ENCODE measurements at places on chromosomes 16 and 17.

GRCh38 chr17:33990943-33991706, 264.0 kb upstream of the CCL2 start:
- DNase-seq, result peak; percentile 5

GRCh38 chr17:35804658-35805192, 4.6 kb upstream of the TAF15 start:
- DNase-seq, result peak; percentile 94

DNA sequence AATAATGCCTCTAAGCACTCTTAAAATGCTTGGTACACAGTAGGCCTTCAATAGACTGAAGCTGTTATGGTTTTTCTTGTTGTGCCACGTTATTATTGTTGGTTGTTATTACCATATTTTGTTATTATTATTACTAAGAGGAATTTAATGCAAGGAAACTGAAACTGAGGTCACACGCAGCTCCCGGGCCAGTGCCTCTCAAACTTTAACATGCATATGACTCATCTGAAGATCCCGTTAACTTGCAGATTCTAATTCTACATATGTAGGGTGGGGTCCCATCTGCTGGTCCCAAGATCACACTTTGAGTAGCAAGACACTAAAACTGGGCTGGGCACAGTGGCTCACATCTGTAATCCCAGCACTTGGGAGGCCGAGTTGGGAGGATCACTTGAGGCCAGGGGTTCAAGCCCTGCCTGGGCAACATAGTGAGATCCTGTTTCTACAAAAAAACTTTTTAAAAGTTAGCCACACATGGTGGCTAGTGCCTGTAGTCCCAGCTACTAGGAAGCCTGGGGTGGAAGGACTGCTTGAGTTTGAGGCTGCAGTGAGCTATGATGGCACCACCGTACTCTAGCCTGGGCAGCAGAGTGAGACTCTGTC, 888 bp downstream of the ACSM5 start:
- no peak for DNase-seq

DNA sequence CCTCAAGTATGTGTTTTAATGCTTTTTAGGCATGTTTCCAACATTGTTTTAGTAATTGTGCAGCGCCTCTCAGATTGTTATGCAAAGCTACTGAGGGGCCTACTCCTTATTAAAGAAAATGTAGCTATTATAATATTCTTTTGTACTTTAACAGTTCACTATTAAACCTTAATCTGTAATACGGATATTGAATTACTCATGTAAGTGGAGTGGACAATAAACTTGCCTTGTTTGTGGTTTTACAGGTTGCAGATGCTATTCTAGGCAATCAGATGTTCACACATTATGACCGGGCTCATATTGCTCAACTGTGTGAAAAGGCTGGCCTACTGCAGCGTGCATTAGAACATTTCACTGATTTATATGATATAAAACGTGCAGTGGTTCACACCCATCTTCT, 41.0 kb downstream of the PTRH2 start:
- DNase-seq, result peak; percentile 30

DNA sequence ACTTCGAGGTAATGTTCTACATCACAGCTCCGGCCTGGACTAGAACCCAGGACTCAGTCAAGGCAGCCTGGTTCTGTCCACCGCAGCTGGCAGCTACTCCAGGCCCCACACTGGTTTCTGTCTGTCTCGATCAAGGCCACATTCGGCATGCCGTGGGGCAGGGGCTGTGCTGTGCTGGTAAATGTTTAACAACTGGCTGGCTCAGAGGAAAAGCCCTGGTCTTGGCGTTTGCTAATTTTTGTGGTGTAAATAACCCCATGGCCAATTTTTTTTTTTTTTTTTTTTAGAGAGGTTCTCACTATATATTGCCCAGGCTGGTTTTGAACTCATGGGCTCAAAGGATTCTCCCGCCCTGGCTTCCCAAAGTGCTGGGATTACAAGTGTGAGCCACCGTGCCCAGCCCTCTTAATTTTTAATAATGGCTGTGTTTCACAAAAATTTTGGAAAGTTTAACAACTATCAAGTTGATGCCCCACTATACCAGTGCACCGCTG, 328 bp upstream of the DRC7 start:
- DNase-seq, result no peak

DNA sequence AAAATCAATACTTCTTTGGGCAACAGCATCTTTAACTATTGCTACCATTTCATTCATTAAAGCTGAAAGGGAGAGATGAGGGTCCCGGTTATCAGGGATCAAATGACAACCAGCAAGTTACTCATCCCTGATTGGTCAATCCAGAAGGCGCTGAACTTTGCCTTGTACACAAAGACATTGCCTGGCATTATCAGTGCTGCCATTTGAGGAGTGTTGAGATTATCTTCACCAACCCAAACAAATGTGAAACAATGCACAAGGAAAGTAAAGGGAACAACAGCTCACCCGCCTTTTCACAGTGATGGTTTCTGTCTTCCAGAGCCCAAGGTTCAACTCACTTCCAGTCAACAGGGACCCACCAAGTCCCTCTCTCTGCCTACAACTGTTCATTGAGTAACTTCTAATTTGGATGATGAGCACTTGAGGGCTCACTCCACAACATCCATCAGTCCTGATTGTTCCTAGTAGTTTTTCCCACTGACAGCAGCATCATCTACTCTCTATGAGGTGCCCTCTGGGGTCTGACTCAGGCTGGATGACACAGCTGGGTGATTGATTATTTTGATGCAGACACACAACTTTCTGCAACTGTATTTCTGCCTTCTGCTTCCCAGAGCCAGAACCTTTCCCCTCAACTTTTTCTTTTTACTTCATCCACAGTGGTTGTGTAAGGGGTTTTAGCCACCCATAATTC, 32.0 kb downstream of the LYRM9 start:
- no peak for DNase-seq

- no peak for DNase-seq
Observed at GRCh38 chr17:79618383-79619067, 7.7 kb upstream of the RBFOX3 start.

GRCh38 chr17:72756256-72756655, 336.2 kb downstream of the SLC39A11 start:
- no peak for DNase-seq

- DNase-seq, result peak; percentile 94
Observed at GRCh38 chr17:37493249-37494027, 3.7 kb downstream of the DUSP14 start.

DNA sequence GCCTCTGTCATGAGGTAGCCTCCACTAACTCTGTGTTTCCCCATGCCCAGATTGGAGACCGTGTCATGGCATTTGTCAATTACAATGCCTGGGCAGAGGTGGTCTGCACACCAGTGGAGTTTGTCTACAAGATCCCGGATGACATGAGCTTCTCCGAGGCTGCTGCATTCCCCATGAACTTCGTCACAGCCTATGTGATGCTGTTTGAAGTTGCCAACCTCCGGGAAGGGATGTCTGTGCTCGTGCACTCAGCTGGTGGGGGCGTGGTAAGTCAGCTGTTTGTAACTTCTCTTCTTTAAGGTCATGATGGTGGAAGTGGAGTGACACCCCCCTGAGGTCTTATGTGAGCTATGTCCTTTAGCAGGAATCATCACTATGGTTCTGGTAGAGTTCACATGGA, 36.8 kb downstream of the VAT1L start:
- peak; percentile 20 for DNase-seq

DNA sequence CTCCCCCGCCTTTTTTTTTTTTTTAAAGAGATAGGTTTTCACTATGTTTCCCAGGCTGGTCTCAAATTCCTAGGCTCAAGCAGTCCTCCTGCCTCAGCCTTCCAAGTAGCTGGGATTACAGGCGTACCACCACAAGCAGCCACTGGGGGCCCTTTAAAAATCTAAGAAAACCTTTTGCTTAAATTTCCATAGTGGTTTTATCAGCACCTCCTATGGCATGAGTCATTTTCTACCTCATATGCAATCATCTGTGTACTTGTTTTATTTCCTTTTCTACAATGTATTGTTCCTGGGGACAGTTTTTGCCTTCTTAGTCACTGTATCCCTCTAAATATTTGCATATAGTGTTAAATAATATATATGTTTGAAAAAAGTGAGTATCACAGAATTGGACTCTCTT, 29.2 kb downstream of the GNA13 start:
- DNase-seq, result peak; percentile 81

DNA sequence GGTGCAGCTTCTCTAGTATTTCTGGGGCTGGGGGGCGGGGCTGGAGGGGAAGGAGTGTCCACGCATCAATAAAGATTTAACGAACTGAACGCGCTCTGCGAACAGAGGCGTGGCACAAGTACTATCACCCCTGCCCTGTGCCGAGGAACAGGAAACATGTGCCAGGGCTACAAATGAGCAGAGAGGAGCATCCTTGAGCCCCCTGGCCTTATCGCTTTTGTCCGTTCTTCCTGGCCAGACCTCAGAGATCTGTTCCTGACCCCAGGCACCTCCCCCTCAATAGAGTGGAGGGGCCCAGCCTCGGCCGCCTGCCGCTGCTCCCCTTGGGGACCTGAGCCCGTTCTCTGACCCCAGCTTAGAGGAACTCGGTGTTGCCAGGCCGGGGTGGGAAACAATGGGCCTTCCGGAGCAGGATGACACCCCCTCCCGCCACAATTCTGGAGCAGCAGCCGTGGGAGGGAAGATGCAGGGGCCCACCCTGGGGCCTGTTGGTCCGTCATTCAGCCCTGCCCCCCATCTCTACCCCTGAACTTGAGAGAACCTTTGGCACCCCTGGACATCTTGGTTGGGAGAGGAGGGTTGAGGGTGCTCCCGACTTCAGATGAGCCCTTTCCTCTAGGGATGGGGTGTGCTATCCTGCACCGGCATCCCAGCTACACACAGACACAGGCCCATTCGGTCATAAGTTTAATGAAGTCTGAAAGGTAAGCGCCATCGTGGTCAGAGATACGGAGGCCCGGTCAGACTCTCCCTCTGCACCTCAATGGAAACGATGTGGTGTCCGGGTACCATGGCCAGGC, 1.1 kb downstream of the NAA38 start:
- DNase-seq, result peak; percentile 66

DNA sequence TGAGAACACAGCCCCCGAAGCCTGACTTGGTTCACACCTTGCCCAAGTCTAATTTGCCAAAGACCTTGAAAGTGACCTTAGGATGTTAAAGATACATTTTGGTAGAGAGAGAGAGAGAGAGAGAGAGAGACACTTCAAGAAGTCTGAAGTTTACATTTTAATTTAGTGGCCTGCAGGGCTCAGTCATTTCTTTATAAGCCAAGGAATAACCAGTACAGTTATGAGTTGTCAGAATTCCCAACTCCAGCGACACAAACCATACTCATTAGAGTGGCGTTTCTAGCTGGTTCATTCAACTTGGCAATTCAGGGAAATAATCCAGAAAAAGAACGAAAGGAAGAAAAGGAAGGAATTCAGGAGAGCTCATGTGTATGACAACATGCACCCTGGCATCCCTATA, 204.1 kb downstream of the CCDC182 start:
- DNase-seq, result no peak

DNA sequence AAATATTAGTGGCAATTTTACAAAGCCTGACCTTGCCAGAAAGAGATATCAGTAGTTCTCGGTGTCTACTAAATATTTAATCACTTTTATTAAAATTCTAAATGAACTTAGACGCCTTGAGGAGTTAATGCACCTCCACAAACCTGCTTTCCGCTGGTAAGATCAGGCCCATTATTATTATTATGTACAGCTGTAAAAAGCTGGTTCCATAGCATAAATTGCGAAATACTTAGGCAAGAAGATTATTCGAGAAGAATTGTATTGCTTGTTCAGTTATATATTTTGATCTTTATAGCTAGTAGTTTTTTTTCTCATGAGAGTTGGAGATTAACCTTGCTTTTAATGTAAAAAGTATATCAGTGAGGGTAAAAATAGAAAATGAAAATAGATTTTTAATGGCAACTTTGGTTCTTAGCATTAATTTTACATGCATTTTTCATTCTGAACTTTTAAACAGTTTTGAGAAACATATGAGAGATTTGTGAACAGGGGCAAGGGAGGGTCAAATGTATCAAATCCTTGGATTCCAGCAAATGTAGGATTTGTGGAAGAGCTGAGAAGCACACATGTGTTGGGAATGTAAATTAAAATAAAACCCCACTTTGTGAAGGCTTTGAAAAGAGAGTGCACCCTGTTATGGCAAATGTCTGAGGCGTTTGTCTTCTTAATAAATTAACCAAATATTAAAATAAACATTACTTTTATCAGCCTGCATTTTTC, 250.4 kb upstream of the TBX2 start:
- DNase-seq, result no peak

DNA sequence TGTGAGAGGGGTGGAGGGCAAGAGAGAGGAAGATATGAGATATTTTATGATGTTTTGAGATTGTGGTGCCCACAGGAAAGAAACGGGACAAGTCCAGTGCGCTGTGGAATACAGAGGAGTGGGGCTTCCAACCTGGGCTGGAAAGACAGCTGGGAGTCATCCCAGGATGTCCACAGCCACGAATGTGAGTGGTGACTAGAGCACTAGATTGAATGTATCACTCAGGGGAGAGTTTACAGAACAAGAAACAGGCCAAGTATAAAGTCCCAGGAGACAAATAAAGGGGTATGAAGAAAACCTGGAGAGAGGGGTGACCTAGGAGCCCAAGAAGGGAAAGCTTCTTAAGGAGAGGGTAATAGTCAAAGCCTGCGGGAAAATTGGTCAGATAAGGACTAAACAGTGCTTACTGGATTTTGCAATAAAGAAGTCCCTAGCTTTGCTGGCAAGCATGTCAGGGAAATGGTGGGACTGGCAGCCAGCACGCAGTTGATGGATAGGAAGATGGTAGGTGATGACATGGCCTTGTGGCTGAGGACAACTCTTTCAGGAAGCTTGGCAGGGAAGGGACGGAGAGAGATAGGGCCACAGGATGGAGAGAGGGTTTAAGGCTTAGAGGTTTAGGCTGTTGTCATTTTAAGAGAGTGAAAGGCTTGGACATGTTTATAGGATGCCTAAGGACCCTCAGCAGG, 114.5 kb downstream of the AXIN2 start:
- no peak for DNase-seq

DNA sequence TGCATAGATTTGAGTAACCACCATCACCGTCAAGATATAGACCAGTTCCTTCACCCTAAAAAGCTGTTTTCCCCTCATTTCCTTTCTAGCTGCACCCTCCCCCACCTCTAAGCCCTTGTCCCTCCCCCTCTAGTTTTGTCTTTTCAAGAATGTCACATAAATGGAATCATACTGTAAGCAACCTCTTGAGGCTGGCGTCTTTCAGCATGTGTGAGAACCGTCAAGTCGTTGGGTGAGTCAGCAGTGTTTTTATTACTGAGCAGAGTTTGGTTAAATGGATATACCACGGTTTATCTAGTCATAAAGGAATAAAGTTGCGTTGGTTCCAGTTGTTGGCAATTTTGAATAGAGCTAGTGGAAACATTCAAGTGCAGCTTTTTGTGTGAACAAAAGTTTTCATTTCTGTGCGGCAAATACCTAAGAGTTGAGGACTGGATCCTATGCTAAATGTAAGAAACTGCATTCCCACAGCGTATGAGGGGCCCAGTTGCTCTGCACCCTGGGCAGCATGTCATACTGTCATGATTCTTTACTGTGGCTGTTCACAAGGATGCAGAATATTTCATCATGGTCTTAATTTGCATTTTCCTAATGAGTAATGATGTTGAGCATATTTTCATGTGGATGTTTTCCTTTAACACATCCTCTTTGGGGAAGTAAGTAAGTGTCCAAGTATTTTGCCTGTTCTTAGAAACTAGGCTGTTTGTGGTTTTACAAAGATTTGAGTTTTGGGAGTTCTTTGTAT, 264.3 kb downstream of the CPPED1 start:
- peak; percentile 74 for DNase-seq
